ENCODE measurements at places on chromosomes 1 and 21.

GRCh38 chr1:156904187-156904959 is 10.9 kb downstream of the PEAR1 start:
- no peak for DNase-seq

DNA sequence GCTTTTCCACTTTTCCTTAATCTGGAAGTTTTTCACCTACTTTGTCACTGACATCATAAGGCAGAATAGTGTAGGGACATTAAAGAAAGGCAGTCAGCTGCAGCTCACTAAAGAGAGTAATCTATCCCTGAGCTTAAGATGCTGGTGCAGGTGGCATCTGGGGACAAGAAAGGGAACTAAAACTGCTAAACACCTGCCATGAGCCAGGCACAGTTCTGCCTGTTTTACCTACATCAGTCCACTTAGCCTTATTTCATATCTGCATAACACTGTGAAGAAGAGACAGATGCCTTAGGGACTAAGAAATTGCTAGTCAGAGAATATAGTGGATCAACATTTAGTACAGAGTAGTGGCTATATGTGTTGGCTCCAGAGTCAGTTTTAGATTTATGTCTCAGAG is 88.1 kb downstream of the GPATCH2 start:
- DNase-seq = no peak

DNA sequence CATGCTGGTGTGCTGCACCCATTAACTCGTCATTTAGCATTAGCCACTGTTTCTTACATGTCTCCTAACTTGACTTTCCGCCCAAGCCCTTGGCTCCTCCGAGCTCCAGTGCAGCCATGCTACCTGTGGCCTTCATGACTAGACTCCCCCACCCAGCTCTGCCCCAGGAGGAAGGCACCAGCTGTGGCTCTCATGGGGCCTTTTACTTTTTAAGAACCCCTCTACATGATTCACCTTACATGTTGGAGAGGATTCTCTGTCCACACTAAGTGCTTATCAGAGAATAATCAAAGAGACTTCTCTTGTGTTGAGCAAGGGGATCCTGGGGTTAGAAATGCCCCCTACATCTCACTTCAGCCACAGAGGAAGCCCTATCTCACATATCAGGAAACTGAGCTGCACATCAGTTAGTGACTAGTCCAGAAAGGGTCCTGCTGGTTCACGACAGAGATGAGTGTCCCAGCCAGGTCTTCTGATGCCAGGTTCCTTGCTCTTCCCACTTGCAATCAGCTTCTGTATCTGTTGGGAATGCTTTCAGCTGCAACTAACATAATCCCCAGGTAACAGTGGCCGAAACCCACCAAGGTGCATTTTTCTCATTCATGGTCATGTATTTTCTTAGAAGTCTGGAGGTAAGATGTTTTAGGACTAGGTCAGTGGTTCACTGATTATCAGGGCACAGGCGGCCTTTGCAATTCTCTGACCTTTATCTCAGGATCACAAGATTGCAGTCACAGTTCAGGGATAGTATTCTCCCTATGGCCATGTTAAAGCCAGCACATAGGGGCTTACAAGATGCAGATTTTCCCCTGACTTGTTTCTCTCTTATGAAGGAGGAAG is 45.9 kb downstream of the KLHDC7A start:
- no peak for DNase-seq

DNA sequence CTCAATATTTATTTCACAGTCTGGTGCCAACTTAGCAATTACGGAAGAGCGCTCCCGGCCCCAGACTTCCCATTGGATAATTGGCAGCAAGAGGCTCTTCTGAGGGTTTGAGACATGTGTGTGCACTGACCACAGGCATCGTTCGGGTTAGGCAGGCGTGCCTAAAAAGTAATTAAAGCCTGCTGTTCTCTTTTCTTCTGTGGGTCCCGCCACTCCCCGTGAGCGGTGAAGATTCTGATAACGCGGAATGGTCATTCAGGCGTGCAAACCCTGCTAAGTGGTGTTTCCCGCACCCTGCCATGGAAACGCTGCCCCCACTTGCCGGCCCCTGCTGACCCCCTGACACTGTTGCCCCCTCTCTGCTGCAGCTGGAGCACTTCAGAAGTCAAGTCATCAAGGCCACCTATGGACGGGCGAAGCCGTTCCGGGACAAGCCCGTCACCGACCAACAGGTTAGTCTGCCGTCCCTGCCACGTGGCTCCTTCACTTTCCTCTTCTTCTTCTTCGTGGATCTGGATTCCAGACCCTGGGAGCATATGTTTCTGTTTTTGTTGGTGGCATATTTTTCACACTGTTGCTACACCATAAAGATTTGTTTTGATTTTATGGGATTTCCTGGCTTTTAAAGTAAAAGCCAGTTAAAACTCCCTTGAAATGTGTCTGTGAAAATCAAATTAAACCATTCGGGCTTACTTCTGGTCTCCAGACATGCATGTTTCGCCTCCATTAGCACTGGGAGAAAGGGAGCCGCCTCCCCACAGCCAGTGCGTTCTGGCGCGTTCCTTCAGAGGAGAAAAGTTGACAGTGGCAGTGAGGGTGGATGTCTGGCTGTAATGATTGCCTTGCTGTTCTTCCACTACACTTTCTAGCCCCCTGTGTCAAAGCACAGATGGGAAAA is 79.9 kb downstream of the FHAD1 start:
- DNase-seq = peak; percentile 12

GRCh38 chr1:240092301-240093119 is 827 bp downstream of the FMN2 start:
- peak; percentile 9 for DNase-seq

GRCh38 chr1:220330265-220330664 is 58.0 kb upstream of the RAB3GAP2 start:
- no peak for DNase-seq

GRCh38 chr21:37220433-37220980 is 46.6 kb downstream of the VPS26C start:
- DNase-seq = peak; percentile 42

DNA sequence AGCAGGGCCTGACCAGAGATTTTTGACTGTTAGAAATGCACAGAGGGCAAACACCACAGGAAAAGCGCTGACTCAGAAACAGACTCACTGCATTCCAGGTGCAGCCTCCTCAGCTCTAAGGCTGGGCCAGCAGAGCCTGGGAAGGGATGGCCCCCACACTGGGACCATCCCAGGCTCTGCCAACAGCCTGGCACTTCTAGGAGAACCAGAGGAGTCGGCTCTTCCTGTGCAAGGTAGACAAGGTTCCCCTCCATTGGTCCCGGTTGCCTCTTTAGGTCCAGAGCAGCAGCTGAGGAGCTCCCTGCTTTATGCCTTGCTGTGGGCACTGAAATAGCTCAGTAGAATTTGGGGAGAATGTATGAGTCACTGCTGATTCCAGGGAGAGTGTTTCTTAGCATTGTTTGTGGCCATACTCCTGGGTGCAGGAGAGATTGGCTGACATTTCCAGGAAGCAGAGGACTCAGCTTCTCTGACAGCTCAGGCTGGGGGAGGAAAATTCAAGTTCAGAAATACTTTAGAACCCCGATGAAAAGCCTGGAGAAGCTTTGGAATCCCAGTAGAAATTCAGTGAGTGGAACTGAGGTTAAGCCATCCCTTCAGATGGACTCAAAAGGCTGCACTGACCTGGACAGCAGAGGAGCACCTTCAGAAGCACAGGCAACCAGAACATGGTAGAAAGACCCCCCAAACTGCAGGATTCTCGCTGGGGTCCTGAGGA is 19.7 kb downstream of the PRAMEF1 start:
- DNase-seq = no peak

DNA sequence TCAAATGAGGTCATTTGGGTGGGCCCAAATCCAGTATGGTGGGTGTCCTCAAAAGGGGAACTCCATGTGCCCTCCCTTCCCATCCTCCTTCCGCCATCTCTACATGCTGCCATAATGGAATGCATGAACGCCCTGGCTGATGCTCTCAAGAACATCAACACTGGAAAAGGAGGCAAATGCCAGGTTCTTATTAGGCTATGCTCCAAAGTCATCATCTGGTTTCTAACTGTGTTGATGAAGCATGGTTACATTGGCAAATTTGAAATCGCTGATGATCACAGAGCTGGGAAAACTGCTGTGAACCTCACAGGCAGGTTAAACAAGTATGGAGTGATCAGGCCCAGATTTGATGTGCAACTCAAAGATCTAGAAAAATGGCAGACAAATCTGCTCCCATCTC is 16.6 kb upstream of the TRIM45 start:
- DNase-seq = no peak

DNA sequence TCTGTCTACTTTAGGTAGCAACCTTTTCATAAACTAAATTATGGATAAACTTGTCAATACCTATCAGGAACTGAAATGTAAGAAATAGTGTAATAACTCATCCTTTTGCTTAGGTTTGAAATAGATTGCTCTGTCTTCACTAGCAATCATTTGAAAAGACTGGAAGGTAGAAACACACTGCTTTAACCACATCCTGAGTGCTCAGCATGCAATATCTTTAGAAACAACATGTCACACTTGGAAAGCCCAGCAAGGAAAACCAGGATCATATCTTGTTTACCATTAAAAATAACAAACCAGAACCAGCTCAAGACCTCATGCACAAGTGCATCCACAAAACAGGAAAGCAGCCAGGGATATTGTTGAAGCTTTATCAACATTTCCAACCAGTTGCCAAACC is 3.6 kb downstream of the KCNJ6 start:
- no peak for DNase-seq

Measured in NCI-H748 treated with DMSO at 0.1 percent for 48 hours (cell line).